ENCODE measurements at places on chromosomes 12 and 14.

- DNase-seq, result no peak
Observed at GRCh38 chr14:98953551-98954348, 318.2 kb downstream of the BCL11B start.

- no peak for DNase-seq
Observed at GRCh38 chr12:62737615-62738014, 197.3 kb downstream of the PPM1H start.

DNA sequence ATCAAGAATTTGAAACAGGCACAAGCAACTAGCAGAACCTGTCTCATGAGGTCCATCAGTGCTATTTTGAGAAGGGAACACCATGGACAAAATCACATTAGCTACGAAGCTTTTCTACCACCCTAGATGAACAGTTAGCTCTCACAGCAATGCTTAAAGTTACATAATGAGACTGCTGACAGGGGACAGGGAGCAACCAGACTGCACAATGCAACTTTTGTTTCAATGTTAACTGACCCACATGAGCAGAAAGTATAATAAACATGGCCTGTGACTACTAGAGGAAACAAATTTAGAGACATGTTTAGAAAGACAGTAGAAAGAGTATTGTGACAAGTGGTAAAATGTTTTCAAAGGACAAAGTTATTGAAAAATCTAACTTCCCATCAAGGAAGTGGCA, 282.8 kb downstream of the CEP128 start:
- DNase-seq, result no peak

GRCh38 chr14:74948228-74949175, 6.9 kb downstream of the PGF start:
- DNase-seq, result no peak

DNA sequence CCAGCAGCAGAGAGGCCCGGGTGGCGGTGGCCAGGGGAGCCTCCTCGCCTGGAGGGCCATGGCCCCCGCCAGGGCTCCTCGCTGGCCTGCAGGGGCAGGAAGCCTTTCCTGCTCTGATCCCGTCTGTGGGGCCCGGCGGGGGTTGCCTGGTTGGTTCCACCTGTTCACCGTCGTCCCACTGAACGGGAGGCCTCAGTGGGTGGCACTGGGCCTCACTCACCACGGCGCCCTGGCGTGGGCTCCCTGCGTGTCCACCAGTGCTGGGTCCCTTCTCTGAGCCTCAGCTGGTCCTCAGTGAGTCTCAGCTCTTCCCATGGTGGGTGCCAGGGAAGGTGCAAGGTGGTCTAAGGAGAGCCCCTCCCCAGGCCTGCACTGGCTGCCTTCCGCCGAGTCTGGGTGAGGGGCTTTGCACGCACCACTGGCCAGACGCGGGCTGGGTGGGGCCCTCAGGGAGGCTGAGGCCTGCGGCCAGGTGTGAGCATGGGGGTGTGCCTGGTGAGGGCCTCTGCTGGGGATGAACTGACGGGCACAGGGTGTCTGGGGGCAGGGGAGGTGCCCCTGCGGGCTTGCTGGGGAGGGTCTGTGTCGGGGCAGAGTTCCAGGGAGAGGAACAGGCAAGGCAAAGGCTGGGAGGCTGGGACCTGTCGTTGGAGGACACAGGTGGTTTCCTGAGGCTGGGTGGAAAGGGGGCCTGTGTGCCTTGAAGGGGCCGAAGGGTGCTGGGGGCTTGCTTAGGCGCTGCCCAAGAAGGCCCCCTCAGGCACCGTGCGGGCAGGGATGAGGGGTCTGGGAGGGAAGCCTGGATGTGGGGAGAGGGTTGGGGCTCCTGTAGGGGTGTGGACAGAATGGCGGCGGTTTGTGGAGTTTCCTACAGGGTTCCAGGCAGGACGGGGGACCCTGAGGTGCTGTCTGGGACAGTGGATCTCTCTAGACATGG, 339.8 kb downstream of the TMEM121 start:
- DNase-seq, result no peak

GRCh38 chr12:123395236-123395635, 11.3 kb downstream of the KMT5A start:
- no peak for DNase-seq

DNA sequence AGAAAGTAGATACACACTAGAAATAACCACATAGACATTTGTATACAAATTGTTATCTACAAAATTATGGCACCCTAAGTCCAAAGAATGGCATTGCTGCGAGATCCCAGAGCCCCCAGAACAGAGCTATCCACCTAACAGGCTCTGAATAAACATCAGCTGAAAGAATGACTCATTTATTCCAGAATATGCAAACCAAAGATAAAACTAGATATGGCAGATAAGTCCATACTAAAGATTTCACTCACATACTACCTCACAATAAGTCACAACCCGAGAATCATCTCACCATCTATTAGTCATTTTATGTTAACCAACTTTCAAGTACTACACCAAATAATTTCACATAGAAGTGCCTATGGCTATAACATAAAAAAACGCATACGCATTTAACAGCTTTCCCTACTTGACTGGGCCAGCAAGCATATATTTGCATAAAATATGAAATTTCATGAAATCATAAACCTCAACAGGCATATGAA, 5.6 kb downstream of the CNIH1 start:
- no peak for DNase-seq

DNA sequence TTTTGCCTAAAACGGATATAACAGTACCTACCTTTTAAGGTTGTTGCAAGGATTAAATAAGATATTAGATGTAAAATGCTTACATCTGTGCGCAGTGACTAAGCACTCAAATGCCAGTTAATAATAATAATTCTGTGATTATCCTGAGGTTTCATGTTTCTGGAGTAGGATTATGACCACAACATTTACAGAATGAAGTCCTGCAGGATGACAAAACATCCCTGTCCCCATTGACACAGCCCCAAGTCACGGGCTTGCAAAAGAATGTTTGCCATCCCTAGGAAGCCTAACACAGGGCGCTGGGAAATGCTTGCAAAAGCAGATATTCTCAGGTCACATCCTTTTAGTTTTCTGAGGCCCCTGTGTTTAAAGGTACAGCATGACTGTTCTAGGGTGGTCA, 20.1 kb downstream of the SUSD6 start:
- DNase-seq, result no peak

DNA sequence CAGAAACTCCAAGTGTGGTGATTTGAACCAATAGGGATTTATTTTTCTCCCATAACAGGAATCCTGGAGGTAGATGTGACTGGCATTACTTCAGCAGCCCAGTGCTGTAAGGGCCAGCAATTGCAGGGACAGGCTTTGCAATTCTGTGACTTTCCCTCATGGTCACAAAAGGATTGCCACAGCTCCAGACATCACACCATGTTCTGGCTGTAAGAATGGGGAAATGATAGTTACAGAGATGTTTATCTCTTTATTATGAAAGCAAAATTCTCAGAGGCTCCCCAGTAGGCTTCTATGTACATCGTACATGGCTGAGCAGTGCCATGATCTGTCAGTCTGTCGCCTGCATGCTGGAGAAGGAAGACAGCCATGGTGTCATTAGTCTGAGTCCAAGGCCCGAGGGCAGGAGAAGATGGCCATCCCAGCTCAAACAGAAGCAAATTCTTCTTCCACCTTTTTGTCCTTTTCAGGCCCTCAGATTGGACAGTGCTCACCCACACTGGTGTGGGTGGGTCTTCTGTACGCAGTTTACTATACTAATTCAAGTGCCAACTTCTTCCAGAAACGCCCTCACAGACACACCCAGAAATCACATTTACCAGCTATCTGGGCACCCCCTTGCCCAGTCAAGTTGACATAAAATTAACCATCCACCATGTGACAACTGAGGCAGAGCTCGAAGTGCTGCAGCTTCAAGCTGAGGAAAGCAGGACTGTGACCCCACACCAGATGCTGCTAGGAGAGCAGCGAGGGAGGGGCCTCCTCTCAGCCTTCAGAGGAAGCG, 17.2 kb downstream of the ZBTB42 start:
- no peak for DNase-seq

DNA sequence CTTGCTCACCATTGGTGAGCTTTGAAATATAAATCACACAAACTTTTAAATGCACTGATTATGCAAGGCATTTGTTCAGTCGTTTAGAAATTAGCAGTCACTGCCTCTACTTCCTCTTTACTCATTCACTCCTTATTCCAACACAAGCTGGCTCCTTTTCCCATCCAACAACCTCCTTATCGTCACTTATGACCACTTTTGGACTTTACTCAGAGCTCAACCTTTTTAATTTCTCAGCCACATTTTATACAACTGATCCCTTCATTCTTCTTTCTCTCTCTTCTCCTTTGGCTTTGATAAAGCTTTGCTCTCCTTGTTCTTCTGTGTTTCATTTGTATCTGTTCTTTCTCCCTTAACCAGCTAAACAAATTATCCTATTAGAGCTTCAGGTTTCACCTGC, 126.4 kb upstream of the PLEKHA5 start:
- DNase-seq, result no peak

DNA sequence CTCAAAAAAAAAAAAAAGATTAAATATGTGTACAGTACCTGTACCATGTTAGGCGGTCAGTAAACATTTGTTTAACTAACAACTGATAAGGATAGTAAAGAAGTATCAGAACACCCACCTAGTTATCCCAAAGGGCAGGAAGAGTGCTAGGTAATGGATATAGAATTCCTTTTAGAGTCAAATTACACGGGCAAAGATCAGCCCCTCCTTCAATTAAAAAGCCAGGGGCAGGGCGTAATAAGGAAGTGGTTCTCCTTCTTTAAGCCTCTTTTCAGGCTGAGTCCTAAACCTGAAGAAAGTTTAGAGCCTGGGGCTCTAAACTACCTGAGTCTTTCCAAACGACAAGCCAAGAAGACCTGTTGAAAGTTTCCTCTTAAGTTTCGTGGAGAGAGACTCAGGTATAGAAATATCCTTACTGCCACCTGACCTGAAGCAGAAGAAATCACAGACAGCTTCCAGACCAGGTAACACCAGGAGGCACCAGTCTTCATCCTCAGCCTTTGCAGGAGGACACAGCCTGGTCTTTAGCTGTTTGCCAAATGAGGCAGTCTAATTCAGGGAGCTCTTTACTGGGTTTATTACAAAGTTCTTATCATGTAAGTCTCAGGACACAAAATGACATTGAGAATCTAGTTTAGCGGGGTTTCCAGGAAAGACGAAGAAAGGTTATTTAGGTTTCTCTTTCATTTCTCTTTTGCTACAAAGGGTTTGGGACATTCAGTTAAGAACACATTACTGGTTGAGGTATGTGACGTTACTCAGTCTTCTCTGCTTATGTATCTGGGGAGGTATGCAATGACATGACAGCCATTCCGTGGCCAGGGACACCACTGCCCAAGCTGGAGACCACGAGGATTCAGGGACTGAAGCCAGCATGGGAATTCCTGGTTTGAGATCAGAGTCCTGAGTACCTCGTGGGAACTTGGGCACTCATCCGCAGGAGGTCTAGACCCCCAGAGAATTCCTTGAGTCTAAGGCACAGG, at the start of gene BCL2L14:
Gene BCL2L14 (plus strand): TSS at position 266 of the 983 bp plus-strand sequence. CDS start 8,367 bp downstream, outside the sequence.
- DNase-seq, result no peak

- DNase-seq, result no peak
Observed at GRCh38 chr12:117561990-117562389, 200.6 kb upstream of the NOS1 start.

DNA sequence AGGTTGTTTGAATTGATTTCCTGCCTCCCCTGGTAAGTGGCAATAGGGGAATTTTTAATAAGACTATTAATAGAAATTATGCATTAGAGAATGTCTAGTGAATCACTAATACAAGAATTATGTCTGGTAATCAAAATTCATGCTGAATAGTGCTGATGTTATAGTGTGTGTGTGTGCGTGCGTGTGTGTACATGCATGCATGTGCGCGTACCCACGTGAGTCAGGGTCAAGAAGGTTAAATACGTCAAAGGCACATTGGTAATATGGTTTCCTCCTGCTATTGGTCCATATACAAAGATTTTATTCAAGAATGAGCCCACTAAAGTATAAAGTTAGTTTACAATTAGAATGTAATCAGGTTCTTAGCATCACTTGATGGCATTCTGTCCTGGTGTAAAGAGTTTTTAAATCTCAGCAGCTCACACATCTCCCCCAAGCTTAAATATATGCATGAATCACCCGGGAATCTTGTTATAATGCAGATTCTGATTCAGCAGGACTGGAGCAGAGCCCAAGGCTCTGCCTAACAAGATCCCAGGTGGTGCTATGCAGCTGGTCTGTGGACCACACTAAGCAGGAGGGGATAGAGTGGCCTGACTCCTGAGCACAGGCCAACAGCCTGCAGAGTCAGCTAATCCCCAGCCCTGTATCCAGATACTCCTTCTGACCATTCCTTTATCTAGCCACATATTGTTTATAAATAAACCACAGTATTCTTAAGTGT, 43.9 kb downstream of the TTC9 start:
- DNase-seq, result no peak

- DNase-seq, result no peak
Observed at GRCh38 chr12:19075711-19076340, 53.7 kb upstream of the PLEKHA5 start.

GRCh38 chr12:114579389-114579788, 104.6 kb downstream of the TBX3 start:
- DNase-seq, result no peak

DNA sequence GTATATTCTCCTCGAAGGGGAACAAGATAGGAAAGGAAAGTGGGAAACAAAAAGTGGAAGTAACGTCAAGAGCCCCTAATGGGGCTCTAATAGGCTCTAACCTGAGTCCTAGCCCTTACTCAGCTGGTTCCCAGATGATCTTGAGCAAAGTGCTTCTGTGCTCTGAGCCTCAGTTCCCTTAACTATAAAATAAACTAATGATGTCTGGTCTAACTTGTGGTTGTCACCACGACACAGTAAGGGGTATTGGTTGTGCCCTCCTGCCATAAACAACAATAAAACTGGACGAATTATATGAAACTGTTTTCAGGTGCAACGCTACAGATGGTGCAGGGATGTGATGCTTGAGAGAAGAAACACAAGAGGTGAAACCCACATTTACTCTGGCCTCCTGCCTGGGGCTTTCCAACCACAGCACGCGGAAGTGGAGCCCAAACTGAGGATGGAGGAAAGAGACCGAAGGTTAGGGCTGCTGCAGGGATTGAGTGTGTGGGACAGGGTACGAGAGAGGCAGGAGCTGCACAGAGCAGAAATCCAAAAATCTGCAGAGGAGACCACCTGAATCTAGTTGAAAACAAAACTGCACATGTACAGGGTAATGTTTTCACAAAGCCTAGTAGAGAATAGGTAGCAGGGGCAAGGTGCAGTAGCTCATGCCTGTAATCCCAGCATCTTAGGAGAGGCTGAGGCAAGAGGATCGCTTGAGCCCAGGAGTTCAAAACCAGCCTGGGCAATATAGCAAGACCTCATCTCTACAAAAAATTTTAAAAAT, 45.6 kb upstream of the BCL2L14 start:
- no peak for DNase-seq

DNA sequence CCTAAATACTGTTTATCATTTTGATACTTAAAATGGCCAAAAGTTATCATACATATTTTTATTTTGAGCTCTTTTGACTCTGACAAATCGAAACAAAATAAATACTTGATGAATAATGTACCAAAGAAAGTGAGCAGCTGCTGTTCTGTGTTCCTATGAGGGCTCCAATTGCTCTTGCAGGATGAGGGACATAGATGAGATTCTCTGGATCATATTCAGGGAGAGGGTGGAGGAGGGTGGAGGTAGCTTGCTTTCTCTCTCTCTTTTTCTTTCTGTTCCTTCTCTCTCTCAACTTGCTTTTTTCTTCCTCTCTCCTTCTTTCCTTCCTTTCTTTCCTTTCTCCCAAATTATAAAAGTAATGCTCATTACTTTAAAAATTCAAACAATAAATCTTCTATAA, 8.9 kb upstream of the MYH7 start:
- no peak for DNase-seq
